ENCODE measurements at places on chromosomes 11 and 22. TPM values are rescaled to one million over a fixed set of nuclear protein-coding genes. Genes with fewer than 3 reads are reported as not detected.

MYEOV gene
- 92.4 TPM for total RNA-seq

PRRG4 gene
- total RNA-seq, result 0.53 TPM

OR10A2 gene
- not detected for total RNA-seq

MMP11 gene
- total RNA-seq, result 0.17 TPM

PGM2L1 gene
- total RNA-seq, result 14.4 TPM

OR5D18 gene
- total RNA-seq, result not detected

RIMBP3B gene
- 0.38 TPM for total RNA-seq

MRGPRX3 gene
- not detected for total RNA-seq

PRG3 gene
- not detected for total RNA-seq

MAJIN gene
- total RNA-seq, result not detected

CEP126 gene
- total RNA-seq, result 4.6 TPM

C11orf91 gene
- 1.3 TPM for total RNA-seq

NOX4 gene
- not detected for total RNA-seq

ALDH3B1 gene
- total RNA-seq, result 141 TPM

LRRC74B gene
- not detected for total RNA-seq

LYVE1 gene
- 0.11 TPM for total RNA-seq

SCGB1D4 gene
- not detected for total RNA-seq

NRGN gene
- 10.5 TPM for total RNA-seq

CWF19L2 gene
- 2.9 TPM for total RNA-seq
